ENCODE measurements at places on chromosomes 4 and X. TPM values are rescaled to one million over a fixed set of nuclear protein-coding genes. Genes with fewer than 3 reads are reported as not detected.

- no peak overlapping the region for H3K27ac ChIP-seq
- no peak for DNase-seq
- no peaks in the 10 kb centered on the region for H3K27me3 ChIP-seq
- H3K4me1 ChIP-seq = no peaks in the 10 kb centered on the region
- H3K36me3 ChIP-seq = no peaks in the 10 kb centered on the region
- no peak overlapping the region for H3K4me3 ChIP-seq
Measured at GRCh38 chr4:117793845-117794480, 240.3 kb upstream of the NDST3 start.

DNA sequence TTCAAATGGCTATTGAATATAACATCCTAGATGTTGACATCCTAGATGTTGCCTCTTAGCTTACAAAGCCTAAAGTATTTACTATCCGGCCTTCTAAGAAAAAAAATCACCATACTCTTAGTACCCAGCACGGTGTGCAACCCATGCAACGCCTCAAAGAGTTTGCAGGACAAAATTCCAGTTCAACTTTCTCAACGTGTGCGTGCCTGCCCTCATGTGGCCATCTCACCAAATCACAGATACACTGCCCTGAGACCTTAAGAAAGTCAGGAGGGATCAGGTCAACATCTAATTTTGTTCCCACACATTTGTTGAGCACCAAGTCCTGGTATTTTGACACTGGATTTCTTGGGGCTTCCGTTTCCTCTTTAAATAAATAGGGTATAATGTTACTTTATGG, 68.3 kb downstream of the CRMP1 start:
- H3K27me3 ChIP-seq = peaks cover 5% of the 10 kb centered on the region
- peaks cover 3% of the 10 kb centered on the region for H3K4me1 ChIP-seq
- no peak overlapping the region for H3K4me3 ChIP-seq

GRCh38 chrX:100404851-100405250, 5.2 kb downstream of the PCDH19 start:
- peaks cover 44% of the 10 kb centered on the region for H3K27me3 ChIP-seq
- no peaks in the 10 kb centered on the region for H3K36me3 ChIP-seq
- peaks cover 4% of the 10 kb centered on the region for H3K4me1 ChIP-seq
- H3K4me3 ChIP-seq = no peak overlapping the region

DNA sequence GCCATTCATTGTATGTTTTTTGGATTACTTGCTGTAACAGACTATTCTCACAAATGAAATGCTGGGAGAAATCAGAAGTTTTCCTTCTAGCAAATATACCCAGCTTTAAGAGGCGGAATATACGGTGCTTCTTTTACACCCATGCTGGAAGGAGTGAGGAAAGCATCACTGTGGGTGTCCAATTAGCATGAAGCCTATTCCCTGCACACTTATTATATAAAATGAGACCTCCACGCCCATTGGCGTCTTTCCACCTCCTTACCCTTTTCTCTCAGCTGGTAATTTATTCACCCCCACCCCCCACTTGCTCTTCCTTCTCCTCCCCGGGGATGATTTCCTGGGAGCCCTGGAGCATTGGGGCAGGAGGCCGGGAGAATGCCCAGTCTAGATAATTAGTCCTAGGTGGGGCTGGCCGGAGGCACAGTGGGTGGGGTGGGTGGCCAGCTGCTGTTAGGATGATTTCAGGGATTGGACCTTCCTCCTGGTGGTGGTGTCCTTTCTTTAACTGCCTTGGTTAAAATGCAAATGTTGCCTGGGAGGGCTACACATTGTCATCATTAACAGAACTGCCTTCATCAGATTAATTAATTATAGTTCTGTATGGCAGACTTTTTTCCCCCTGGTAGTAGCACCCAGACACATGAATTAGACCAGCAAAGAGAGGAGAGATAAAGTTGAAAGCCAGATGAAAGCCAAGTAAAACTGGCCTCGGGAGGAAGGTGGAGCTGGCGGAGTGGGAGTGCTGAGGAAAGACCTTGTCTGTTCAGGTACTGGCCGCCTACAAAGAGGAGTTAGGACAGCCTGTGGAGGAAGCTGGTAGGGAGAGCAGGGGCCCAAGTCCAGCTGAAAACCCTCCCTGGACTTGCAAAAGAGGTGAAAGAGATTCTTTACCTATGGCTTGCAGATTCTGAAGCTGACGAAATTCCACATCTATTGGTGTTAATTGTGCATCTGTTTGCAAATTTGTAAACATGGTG, 11.4 kb downstream of the SHROOM2 start:
- no peaks in the 10 kb centered on the region for H3K4me1 ChIP-seq
- H3K4me3 ChIP-seq = no peak overlapping the region
- no peak overlapping the region for H3K27ac ChIP-seq
- H3K27me3 ChIP-seq = peaks cover 7% of the 10 kb centered on the region
- no peaks in the 10 kb centered on the region for H3K36me3 ChIP-seq
- no peak for DNase-seq

AMER1 gene
- total RNA-seq = 2.2 TPM

FAAH2 gene
- total RNA-seq = 12.0 TPM

TMPRSS11D gene
- total RNA-seq = not detected

- H3K4me1 ChIP-seq = no peaks in the 10 kb centered on the region
- H3K27ac ChIP-seq = no peak overlapping the region
- no peaks in the 10 kb centered on the region for H3K36me3 ChIP-seq
- no peaks in the 10 kb centered on the region for H3K27me3 ChIP-seq
Measured at GRCh38 chrX:153381684-153382532, 19.2 kb downstream of the PNMA6E start.

NAP1L3 gene
- total RNA-seq = 4.8 TPM

DNA sequence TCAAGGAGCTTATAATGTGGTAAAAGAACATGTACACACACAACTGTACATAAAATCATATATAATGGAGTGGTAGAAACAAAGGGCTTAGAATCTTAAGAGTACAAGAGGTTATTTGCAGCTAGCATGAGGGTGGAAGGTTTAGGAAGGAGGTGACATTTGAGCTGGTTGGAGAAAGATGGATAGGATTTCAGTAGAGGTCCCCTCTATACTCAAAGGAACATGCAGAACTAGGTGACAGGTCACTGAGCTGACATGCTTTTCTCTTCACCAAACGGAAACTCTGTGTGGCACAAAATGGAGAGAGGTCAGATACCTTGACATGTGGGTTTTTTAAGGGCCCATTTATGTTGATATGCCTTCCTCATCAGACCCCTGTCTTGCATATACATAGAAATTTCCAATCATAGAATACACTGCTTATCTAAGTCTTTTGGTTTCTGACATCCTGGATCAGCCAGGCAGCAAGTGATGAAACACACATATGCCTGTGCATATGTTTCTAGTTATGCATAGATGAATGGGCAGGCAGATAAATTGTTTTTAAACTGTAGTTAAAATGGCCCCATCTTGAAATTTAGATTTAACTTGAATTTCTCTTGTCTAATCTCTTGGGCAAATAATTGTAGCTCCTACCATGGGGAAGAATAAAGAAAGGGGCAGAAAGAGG, 29.3 kb downstream of the CLCN5 start:
- H3K4me1 ChIP-seq = no peaks in the 10 kb centered on the region
- no peaks in the 10 kb centered on the region for H3K27me3 ChIP-seq
- no peak overlapping the region for H3K4me3 ChIP-seq
- no peak for DNase-seq

- no peak overlapping the region for H3K27ac ChIP-seq
- no peak overlapping the region for H3K4me3 ChIP-seq
- DNase-seq = no peak
- H3K36me3 ChIP-seq = no peaks in the 10 kb centered on the region
Measured at GRCh38 chr4:112765317-112765974, 128.5 kb downstream of the LARP7 start.

DNA sequence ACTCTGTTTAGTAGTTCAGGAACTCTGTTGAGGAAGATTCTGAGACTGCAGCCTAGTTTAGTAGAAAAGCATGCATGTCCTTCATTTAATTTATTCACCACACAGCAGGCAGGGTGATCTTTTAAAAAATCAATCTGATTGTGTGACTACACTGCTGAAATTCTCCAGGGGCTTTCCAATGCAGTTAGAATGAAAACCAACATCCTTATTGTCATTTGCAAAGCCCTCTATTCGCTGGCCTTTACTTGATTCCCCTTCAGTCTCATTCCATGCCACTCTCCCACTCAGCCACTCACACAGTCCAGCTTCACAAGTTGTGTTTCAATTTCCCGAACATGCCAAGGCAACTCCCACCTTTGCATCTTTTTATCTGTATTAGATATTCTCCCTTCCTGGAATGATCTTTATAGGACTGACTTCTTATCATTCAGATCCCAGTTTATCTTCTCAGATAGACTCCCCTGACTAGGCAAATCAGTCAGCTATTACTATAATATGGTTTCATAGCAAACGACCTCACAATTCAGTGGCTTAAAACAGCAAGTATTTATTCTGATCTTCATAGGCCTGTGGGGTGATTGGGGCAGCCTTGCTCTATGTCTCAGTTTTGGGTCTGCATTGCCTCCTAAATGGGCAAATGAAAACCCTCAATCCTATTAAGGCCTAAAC, 21.3 kb upstream of the FTHL17 start:
- H3K27ac ChIP-seq = no peak overlapping the region
- H3K27me3 ChIP-seq = no peaks in the 10 kb centered on the region
- DNase-seq = no peak
- H3K4me1 ChIP-seq = no peaks in the 10 kb centered on the region
- no peak overlapping the region for H3K4me3 ChIP-seq
- no peaks in the 10 kb centered on the region for H3K36me3 ChIP-seq

LUZP4 gene
- total RNA-seq = not detected

GLRA3 gene
- not detected for total RNA-seq

GRCh38 chrX:65241059-65241721, 264.9 kb upstream of the ZC4H2 start:
- H3K36me3 ChIP-seq = peaks cover 17% of the 10 kb centered on the region
- no peak overlapping the region for H3K4me3 ChIP-seq
- no peaks in the 10 kb centered on the region for H3K27me3 ChIP-seq
- no peak overlapping the region for H3K27ac ChIP-seq
- no peaks in the 10 kb centered on the region for H3K4me1 ChIP-seq
- no peak for DNase-seq

PRKG2 gene
- 1.2 TPM for total RNA-seq

DNA sequence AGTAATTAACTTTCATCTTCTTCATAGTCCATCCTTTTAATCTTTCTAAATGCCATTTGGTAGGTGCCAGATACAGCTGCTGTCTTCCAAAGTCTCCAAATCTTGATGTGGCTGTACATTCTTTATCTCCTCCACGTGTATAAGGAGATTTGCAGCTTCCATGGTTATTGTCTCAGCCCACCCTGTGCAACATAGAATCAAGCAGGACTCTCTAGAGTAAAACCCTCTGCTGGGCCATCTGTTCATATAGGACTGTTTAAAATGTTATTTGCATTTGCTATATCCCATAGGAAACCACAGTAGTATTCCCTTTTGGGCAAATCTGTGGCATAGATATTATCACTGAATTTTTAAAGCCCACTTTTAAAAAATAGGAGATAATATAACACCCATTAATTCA, 527.2 kb upstream of the EPHA5 start:
- H3K27ac ChIP-seq = no peak overlapping the region
- H3K4me3 ChIP-seq = no peak overlapping the region
- no peaks in the 10 kb centered on the region for H3K36me3 ChIP-seq
- H3K27me3 ChIP-seq = no peaks in the 10 kb centered on the region

GPR119 gene
- not detected for total RNA-seq

DNA sequence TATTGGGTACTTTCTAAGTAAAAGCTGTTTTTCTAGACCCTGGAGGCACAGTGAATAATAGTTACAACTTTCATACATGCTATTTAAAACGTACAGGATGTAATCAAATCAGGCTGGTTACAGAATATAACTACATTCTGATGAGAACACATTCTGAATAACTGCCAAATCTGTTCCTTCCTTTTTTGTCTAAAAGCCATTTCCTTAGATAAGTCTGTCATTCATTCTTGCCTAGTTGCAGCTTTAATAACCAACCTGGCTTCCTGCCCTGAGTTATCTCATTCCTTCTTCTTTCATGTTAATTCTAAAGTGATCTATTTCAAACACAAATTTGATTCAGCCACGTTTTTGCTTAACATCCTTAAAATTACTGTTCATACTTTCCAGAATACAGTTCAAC, 189.7 kb upstream of the ITM2A start:
- no peaks in the 10 kb centered on the region for H3K4me1 ChIP-seq
- no peak for DNase-seq
- H3K27me3 ChIP-seq = no peaks in the 10 kb centered on the region

DNA sequence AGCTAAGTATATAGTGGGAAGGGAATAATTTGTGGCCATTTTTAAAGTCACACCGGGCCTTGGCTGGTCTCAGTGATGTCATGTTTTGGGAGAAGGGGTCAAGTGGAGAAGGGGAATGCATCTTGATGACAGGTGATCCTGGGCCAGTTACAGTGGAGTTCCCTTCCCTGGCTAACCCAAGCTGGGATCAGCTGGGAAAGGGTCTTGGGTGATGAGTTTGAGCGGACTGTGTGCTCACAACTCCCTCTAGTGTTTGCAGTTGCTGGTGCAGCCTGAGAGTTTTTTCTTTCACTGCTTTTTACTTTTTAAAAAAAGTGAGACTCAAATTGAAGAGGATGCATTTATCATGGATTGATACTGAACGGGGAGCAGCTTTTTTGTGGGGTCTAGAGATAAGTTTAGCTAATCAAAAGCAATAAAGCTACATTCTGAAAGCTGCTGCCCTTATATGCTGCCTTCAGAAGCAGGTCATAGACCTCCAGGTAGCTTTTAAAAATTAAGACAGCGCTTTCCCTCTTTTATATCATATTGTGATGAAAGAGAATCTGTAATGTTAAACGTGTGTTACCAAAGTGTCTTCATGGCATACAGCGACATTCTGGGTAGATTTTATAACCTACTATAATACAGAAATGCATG, 164.7 kb downstream of the DCLK2 start:
- no peak overlapping the region for H3K27ac ChIP-seq
- H3K4me3 ChIP-seq = no peak overlapping the region
- peaks cover 2% of the 10 kb centered on the region for H3K27me3 ChIP-seq
- no peaks in the 10 kb centered on the region for H3K36me3 ChIP-seq
- H3K4me1 ChIP-seq = no peaks in the 10 kb centered on the region
- peak; percentile 33 for DNase-seq

CXCL1 gene
- not detected for total RNA-seq

- no peak within 1 kb of the TSS for H3K4me3 ChIP-seq
- peaks cover 7% of the 10 kb centered on the region for H3K27me3 ChIP-seq
- peaks cover 2% of the 10 kb centered on the region for H3K4me1 ChIP-seq
- no peaks in the 10 kb centered on the region for H3K36me3 ChIP-seq
Measured at GRCh38 chr4:164876700-164877324, at the start of gene APELA. TSS of gene APELA (plus strand) at chr4:164877178. CDS start at chr4:164877332, 154 bp downstream.

PRRG3 gene
- not detected for total RNA-seq

PDGFRA gene
- not detected for total RNA-seq

RNF212 gene
- 0.98 TPM for total RNA-seq

DNA sequence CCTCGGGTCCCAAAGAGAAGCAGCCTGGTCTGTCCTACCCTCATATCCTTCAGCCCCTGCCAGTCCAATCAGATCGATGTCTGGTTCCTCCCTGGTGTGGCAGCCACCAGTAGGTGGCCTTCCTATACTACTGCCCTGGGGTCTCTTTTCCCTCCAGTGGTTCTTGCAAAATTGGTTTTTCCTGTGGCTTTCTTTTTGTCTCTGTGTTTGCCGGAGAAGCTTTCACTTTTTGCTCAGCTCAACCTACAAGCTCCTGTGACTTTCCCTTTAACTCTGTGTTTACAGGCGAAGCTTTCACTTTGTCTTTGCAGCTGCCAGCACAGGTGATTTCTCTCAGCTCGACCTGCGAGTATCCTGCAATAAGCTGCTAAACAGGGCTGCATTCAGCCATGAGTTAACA, 46.8 kb downstream of the UGT2A3 start:
- no peaks in the 10 kb centered on the region for H3K36me3 ChIP-seq
- no peak overlapping the region for H3K27ac ChIP-seq
- DNase-seq = no peak
- H3K27me3 ChIP-seq = no peaks in the 10 kb centered on the region

GRCh38 chr4:130233377-130234047, 1137.6 kb downstream of the C4orf33 start:
- H3K4me3 ChIP-seq = no peak overlapping the region
- no peak for DNase-seq
- H3K27me3 ChIP-seq = no peaks in the 10 kb centered on the region
- H3K4me1 ChIP-seq = no peaks in the 10 kb centered on the region

TCEAL1 gene
- total RNA-seq = 6.9 TPM

All from activated naive CD4-positive, alpha-beta T cell treated with anti-CD3 and anti-CD28 coated beads for 36 hours (primary cell).